Left renal cortex interstitium (tissue), 4 donors: ENCODE measurements at places on chromosomes 2 and 18.

DNA sequence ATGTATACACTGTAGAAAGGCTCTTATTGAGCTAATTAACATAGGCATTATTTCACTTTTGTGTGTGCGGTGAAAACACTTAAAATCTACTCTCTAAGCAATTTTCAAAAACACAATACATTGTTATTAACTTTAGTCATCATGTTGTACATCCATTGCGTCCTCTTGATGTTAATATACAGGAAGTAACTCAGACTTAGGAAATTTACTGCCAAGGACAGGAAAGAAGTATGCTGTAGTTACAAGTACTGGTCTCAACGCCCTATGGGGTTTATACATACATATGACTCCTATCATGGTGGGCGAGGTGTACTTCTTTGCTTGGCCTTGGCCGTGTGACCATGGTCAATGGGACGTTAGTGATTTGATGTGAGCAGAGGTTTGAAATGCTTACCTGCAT, 15.5 kb downstream of the SCTR start:
- DNase-seq: no peak

DNA sequence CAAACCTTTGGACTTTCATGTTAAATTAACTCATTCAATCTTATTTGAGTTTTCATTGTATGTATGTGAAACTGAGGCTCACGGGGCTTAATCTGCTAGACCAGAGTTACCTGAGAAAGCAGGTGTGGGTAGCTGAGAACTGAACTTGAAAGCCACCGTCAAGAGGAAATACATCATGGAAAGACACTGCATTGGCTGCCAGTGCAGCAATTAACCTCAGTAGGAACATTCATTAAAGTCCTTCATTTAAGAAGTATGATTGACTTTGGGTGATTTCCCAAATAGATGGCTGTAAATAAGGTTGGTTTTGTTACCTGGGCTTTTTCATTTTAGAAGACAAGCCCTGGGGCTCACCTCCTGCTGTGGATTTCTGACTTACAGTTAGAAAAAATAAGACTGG, 36.5 kb upstream of the MGAT5 start:
- no peak for DNase-seq

DNA sequence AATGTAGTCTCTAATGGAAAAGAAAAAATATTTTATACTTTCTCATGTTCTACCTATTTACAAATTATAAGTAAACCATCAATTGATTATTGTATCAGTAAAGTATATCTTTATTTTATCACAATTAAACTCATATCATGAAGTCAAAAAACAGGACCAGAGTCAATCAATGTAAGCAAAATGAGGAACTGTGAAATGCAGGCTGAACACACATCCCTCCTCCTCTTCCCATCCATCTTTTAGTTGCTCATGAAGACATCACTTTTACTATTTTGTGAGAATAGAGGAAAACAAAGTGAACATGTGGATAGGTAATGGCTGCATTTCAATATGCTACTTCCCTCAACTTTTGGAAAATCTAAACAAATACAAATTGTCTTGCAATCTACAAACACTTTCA, 188.8 kb upstream of the PGAP1 start:
- no peak for DNase-seq

DNA sequence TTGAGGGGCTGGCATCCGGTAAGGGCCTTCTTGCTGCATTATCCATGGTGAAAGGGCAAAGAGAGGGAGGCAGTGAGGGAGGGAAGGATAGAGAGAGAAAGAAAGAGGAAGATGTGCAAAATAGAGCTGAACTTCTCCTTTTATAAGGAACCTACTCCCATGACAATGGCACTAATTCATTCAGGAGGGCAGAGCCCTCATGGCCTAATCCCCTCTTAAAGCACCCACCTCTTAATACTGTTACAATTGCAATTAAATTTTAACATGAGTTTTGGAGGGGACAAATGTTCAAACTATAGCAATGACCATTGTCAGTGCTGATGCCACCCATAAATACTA, 60.2 kb downstream of the CXCR4 start:
- no peak for DNase-seq

- DNase-seq: no peak
Observed at GRCh38 chr2:23600346-23600745, 215.4 kb downstream of the KLHL29 start.

GRCh38 chr2:3885629-3886628, 182.6 kb downstream of the DCDC2C start:
- no peak for DNase-seq

GRCh38 chr2:74242354-74243071, 44.1 kb downstream of the MTHFD2 start:
- DNase-seq: no peak

DNA sequence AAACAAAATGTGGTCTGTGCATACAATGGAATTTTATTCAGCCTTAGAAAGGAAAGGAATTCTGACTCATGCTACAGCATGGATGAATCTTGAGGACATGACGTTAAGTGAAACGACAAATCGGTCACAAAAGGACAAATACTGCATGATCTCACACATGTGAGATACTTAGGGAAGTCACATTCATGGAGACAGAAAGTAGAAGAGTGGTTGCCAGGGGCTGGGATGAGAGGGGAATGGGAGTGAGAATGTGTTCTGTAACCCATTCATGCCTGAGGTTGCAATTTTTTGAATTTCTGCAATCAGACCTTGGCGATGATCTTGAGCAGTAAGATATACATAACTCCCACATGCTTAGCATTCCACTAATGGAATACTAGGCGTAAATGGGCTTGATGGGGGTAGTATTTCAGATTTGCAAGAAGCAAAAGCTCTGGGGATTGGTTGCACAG, 22.0 kb downstream of the FHL2 start:
- no peak for DNase-seq

GRCh38 chr2:29080886-29081743, 6.8 kb upstream of the PCARE start:
- DNase-seq: no peak

DNA sequence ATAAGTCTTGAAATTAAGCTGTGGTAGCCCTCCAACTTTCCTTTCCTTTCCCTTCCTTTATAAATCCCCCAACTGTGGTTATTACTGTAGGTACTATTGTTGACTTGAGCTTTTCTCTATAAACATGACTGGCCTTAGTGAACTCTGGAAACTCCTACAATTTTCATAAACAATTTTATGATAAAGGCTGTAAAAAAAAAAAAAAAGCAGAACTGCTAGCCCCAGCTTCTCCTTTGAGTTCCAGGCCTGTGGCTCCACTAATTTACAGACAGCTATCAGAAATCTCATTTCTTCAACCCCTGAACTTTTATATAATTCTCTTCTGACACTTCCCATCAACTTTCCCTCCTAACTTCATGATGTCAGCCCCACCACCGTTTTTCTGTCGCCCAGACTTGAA, 174.3 kb downstream of the IKZF2 start:
- DNase-seq: no peak

- no peak for DNase-seq
Observed at GRCh38 chr2:239669181-239669898, 268.5 kb upstream of the HDAC4 start.

GRCh38 chr2:60570251-60570650, 16.8 kb upstream of the BCL11A start:
- DNase-seq: no peak

- DNase-seq: no peak
Observed at GRCh38 chr2:202104286-202104870, 31.3 kb downstream of the KIAA2012 start.

- DNase-seq: no peak
Observed at GRCh38 chr18:9631814-9632496, 17.6 kb upstream of the PPP4R1 start.

DNA sequence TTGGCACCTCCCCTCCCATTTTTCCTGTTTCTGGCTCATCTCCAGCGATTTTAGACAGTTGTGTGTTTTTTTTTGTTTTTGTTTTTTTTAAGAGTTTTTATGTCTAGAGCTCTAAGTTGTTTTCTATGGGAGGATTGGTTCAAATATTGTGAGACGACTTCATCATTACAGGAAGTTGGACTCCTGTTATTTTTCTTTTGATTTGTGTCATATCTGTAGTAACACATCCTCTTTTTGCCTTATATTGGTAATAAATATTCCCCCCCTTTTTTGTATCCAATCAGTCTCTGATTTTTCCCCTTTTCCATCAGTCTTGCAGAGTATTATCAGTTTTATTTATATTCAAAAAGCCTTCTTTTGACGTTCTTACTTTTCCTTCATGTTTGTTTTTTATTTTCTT, 89.0 kb downstream of the KIAA1328 start:
- DNase-seq: no peak

GRCh38 chr2:236692937-236693336, 123.3 kb downstream of the ACKR3 start:
- DNase-seq: no peak

DNA sequence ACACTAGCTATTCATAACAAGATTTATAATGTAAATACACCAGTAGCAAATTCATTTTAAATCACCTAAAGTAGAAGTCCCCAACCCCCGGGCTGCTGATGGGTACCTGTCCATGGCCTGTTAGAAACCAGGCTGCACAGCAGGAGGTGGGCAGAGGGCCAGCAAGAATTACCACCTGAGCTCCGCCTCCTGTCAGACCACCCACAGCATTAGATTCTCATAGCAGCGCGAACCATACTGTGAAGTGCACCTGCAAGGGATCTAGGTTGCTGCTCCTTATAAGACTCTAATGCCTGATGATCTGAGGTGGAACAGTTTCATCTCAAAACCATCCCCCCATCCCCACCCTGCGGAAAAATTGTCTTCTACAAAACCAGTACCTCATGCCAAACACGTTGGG, 71.3 kb downstream of the KANSL1L start:
- DNase-seq: no peak

DNA sequence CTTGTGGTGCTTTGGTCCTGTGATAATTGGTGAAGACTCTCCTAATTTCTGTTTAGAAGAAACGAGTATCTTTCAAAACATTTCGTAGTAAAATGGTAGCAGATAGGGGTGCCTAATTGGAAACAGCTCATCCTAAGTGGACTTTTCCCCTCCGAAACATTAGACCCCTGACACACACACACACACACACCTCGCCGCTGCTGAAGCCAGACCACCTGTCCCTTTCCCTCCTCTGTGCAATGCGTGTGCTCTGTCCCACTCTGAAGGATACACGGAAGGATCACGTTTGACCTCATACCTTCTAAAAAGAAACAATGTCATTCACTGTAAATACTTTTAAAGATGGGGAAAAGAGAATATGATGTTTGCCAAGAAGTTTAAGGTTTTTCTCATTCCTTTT, 36.2 kb upstream of the TMEM87B start:
- DNase-seq: no peak

- DNase-seq: no peak
Observed at GRCh38 chr2:60438653-60439052, 114.8 kb downstream of the BCL11A start.

- no peak for DNase-seq
Observed at GRCh38 chr18:76756531-76757253, 65.7 kb upstream of the ZNF236 start.

GRCh38 chr2:199471443-199472057, 13.8 kb upstream of the SATB2 start:
- no peak for DNase-seq

- no peak for DNase-seq
Observed at GRCh38 chr2:9809064-9809356, 34.3 kb upstream of the TAF1B start.

- DNase-seq: no peak
Observed at GRCh38 chr2:127359520-127359919, 28.3 kb downstream of the MAP3K2 start.

- no peak for DNase-seq
Observed at GRCh38 chr2:2931318-2932075, 446.1 kb downstream of the EIPR1 start.

DNA sequence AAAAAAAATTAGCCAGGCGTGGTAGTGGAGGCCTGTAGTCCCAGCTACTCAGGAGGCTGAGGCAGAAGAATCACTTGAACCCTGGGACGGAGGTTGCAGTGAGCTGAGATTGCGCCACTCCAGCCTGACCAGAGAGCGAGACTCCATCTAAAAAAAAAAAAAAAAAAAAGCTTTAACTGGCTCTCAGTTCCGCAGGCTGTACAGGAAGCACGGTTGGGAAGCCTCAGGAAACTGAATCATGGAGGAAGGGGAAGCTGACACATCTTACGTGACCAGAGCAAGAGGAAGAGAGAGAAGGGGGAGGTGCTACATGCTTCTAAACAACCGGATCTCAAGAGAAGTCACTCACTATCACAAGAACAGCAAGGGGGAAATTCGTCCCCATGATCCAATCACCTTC, 505.6 kb upstream of the SLC8A1 start:
- no peak for DNase-seq

DNA sequence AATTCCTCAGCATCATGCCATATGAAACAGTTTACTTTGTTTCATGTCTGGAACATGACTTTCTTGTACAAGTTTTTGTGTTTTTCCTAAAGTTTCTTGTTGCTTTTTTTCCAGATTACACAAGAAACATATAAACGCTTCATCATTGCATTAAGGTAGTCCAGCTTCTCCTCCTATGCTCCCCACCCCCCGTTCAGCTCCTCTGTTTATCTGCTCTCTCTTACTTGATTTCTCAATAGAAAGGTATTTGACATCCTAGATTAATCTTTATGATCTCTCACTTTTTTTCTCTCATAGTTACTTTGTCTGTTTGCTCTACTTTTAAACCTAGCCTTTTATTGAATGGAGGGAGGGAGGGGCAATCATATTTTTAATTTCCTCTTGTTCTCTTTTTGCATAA, 25.4 kb downstream of the SLC40A1 start:
- no peak for DNase-seq

DNA sequence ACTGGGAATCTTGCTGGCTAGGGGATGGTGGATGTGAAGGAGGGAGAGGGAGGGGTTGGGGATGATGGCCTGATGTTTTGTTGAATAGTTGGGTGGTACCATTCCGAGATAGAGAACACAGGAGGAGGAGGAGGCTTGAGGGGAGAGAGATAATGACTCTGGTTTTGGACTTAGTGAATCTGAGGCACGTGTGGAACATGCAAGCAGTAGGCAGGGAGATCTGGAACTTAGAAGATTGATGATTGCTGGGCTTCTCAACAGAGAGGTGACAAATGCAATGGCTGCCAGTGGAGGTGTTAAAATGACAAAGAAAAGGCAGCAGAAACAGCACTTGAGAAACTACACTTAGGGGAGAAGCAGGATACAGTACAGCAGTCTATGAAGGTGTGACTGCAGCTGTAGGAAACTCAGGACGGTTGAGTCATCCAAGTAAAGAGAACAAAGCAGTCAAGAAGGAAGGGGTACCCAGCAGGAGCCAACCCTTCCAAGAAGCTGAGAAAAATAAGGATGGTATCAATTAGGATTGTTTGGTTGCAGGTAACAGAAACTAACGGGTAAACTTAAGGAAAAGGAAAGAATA, 221.4 kb upstream of the FBXO11 start:
- no peak for DNase-seq

GRCh38 chr2:64838817-64839216, 150.4 kb upstream of the SLC1A4 start:
- DNase-seq: no peak

DNA sequence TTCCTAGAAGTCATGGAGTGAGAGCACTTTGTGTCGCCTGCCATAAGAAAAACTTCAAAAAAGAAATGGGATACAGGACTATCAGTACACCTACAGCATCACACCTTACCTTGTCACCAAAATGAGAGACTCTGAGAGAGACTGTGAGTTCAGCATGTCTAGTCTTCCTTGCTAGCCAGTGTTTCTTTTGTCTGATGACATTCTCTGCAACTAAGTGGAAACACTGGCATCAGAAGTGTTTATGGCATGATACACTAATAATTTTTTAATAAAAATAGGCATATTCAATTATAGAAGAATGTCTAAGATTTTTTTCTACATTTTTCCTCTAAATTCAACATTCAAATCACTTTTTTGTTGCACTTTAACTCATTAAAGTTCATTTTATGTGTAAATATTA, 9.0 kb downstream of the RBM43 start:
- DNase-seq: no peak

GRCh38 chr18:32175265-32175664, 14.6 kb upstream of the MEP1B start:
- DNase-seq: no peak
